NCI-H2107 (cell line): ENCODE measurements at places on chromosomes 13 and 19.

DNA sequence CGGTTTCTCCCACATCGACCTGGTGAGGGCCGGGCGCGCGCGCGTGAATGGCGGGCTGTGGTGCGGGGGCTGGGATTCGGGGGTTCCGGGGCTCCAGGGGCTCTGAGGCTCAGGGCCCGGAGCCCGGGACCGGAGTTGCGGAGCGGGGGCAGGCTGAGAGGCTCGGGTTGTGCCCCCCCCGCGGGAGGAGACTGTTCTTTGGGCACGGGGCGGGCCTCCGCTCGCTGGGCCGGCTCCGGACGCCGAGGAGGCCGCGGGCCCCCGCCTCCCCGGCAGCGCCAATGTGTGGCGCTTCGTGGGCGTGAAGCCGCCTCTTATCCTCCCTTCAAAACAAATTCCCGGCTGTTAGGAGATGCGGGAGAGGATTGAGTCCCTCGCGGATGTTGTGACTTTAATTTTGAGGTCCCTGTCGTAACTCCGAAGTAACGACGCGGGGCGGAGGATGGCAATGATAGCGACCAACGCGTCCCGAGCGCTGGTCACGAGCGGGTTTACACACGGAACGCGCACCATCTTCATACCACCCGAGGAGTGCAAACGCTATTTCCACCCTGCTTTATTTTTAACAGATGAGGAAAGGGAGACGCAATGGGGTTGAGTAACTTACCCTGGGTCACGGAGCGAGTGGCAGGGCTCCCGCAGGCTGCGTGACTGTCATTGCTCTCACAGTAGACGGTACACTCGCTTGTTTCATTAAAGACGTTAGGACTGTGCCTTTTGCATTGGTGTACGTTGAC is 536 bp downstream of the UBA2 start:
- no peak for DNase-seq

DNA sequence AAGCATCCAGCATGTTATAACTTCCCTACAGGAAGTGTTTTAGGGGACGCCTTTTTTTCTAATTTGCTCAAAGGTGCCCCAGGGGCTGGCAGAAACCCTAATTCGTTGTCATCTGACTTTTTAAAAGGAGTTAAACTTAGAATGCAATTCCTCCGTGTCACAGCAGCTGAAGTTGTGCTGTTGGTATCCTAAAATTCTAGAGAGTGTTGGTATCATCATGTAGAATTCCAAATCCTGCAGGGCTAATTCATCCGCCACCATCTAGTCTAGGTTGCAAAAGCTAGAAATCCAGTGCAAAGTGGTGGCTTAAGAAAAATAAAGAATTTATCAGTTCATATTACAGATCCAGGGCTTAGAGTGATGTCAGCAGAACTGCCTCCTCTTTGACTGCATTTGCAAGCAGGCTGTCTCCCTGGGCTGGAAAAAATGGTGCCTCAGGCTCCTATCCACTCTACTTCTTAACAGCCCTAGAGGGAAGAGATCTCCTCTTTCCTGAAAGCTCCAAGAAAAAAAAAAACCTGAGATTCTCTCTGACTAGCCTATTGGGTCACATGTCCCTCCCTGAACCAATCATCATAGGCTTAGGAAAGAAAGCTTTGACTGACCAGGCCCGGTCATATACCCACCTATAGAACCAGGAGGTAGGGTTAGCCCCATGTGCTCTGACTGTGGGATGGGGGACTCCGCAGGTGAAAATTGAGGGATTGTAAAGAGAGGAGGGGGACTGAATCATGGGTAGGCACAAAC is 73.0 kb downstream of the MAP4K1 start:
- DNase-seq: no peak

DNA sequence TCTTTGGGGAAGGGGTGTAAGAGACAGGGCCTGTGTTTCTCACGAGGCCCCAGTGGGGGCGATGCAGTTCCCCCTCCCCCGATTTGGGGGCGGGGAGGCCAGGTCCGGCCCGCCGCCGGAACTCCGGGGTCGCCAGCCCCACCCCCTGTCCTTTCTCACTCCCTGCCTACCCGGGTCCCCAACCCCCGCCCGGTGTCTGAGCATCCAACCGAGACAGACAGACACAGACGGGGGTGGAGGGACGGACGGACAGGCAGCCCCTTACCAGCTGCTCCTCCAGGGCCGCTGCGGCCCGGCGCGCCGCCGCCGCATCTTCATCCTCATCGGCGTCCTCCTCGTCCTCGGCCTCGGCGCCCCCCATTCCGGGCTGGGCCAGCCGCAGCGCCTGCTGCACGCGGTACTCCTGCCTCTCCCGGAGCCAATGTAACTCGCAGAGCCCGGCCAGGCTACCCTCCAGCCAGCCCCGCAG is 397 bp downstream of the DACT3 start:
- DNase-seq: no peak

GRCh38 chr19:52331757-52332156 is 4.3 kb upstream of the ZNF610 start:
- DNase-seq: no peak

GRCh38 chr13:109735436-109735966 is 50.9 kb downstream of the IRS2 start:
- DNase-seq: no peak
